ENCODE measurements at places on chromosomes 4 and X.

DNA sequence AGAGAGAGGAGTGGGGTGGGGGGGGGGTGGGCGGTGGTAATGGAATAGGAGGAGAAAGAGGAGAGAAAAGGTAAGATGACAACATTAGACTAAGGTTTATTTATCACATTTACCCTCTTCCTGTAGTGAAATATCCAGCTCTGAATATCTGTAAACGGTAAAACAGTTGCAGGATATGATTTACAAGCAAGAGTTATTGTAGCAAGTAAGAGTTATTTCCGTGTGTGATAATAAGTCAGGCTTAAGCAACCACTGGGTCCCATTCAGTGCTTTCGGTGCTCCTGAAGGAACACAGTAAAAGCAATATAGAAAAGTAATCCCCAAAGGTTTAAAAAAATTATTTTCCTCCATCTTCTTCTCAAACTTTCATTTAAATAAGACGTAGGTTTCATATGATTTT lies 103.6 kb downstream of the MANBA start:
- no peak for DNase-seq

- no peak for DNase-seq
These were observed 137.5 kb upstream of the ANXA3 start for GRCh38 chr4:78414116-78414515.

DNA sequence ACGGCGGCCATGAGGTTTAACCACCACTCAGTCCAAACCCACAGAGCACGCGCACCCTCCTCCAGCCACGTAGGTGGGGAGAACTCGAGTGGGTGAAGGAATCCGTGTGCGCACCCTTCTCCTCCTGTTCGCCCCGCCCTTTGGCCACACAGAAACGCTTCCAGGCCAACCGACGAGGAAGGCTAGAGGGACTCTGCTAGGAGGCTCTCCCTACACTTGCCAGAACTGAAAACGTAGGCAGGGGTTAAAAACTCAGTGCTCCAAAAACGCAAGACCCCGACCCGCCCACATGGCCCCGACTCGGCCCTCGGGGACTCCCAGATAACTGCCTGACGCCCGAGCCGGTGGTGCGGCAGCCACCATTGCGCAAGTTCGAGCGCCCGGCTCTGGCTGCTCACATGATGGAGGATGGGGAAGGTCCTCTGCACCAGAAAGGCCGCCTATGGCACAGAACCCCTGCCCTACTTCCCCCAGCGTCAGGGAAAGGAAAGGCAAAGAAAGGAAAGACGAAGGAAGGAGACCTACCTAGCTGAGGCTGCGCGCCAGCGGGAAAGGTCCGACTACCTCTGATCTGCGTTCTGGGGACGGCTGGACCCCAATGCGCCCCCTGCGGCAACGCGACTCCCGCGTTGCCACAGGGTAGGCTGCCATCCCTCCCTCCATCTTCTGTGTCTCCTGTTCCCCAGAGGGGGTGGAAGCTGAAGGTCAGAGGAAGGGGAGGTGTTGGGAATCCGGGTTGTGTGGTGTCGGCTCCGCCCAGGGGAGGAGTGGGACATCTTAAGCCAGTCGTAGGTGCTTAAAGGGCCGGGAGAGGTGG lies 201.9 kb upstream of the AGTR2 start:
- no peak for DNase-seq

DNA sequence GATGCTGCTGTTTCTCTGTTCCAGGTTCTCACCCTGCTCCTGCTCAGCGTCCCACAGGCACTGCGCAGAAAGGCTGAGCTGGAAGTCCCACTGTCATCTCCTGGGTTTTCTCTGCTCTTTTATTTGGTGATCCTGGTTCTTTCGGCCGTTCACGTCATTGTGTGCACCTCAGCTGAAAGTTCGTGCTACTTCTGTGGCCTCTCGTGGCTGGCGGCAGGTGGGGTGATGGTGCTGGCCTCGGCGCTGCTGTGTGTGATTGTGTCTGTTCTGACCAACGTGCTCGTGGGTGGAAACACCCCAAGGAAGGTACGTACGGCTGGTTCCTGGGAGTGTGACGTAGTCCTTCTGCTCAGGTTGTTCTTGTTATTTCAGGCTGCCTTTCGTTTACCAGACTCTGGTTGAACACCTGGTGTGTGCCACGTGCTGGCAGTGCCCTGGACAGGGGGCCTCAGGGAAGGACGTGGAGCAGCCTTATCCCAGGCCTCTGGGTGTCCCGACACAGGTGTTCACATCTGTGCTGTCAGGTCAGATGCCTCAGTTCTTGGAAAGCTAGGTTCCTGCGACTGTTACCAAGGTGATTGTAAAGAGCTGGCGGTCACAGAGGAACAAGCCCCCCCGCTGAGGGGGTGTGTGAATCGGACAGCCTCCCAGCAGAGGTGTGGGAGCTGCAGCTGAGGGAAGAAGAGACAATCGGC lies 22.8 kb downstream of the PIGG start:
- DNase-seq: no peak

- DNase-seq: no peak
These were observed 108.9 kb upstream of the TENM3 start for GRCh38 chr4:182134261-182134660.

DNA sequence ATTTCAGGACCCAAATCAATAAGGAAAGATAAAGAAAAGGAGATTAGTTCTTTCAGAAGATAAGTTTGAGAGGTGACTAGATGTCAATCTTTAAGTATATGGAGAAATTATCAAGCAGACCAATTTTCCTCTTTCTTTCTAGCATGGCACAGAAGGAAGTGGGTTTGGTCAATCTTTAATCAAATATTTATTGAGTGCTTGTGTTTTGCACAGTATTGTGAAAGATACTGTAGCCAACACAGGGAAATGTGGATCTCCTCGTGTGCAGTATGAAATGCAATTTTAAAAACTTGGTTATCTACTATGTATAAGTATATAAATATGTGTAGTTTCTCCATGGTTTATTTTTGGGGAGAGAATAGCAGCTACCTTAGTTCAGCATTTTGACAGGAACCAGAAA lies 655.2 kb downstream of the RAPGEF2 start:
- DNase-seq: no peak

- DNase-seq: no peak
These were observed 109.2 kb downstream of the ARHGAP10 start for GRCh38 chr4:147840838-147841738.

- no peak for DNase-seq
These were observed 71.6 kb downstream of the NEK1 start for GRCh38 chr4:169540774-169541173.

DNA sequence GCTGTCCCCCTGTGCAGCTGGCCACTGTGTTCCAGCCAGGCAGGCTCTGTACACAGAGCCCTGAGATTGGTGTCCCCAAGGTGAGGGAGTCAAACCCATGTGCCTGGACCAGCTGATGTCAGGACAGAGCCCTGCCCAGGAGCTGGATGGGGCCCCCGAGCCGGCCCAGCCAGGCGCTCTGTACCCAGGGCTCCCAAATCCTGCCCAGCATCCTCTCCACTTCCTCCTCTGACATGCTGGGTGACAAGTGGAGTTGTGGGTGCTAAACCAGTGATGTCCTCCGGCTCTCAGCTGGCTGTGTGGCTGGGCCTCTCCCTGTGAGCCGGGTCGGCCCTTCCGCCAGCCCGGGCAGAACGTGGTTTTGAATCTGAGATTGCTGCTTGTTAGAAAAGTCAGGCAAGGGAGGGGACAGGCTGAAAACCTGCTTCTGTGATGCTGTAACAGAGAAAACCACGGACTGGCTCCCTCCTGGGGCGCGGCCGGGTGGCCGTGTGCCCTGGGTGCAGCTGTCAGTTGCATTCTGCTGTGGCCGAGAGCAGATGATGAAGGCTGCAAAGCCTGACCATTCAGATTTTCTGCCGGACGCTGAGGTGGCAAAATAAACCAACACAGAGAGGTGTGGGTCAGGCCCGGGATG lies 7.9 kb upstream of the CPLX1 start:
- DNase-seq: no peak

DNA sequence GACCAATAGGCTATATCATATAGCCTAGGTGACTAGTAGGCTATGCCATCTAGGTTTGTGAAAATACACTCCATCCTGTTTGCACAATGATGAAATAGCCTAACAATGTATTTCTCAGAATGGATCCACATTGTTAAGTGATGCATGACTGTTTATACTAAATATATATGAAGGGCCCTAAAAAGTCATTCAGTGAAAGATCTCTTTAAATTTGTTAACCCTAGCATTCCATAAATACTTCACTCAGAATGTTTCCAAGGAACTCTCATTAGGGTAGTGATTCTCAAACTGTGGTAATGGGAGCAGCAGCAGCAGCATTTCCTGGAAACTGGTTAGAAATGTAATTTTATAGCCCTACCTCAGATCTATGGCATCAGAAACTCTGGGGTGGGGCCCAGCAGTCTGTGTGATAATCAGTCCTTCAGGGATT lies 74.9 kb downstream of the PRRG1 start:
- no peak for DNase-seq

- no peak for DNase-seq
These were observed 672.7 kb downstream of the RPA4 start for GRCh38 chrX:97556359-97556758.

- DNase-seq: no peak
These were observed 105.2 kb upstream of the MAB21L2 start for GRCh38 chr4:150476776-150477175.

DNA sequence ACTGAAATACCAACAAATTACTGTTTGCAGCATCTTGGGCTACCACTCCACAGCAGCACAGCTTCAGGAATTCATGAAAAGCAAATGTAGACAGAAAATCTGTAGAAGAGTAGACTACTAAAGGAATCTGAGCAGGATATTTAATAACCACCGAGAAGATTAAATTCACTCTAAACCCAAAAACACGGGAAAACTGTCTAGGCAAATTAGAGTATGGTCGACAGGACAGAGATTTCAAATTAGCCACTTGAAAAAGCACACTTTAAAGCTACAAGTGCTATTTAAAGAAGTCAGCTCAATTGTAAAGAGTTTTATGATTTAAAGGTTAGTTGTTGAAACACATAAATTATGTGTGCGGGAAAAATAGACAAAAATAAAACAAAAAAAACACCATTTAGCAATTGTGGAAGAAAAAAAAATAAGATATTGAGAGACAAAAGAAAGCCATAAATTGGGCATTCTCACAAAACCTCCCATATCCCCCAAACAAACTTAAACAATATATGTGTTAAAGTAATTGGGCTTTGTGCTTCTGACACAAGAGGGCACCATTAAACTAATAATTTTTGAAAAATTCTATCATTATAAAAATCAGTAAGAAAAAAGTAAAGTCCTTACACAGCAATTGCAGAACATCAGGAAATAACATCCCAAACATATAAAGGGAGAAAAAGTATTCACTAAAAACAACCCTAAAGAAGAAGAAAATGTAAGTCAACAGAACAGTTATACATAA lies 880.8 kb downstream of the TECRL start:
- no peak for DNase-seq

- no peak for DNase-seq
These were observed 73.9 kb downstream of the GC start for GRCh38 chr4:71709961-71710360.

DNA sequence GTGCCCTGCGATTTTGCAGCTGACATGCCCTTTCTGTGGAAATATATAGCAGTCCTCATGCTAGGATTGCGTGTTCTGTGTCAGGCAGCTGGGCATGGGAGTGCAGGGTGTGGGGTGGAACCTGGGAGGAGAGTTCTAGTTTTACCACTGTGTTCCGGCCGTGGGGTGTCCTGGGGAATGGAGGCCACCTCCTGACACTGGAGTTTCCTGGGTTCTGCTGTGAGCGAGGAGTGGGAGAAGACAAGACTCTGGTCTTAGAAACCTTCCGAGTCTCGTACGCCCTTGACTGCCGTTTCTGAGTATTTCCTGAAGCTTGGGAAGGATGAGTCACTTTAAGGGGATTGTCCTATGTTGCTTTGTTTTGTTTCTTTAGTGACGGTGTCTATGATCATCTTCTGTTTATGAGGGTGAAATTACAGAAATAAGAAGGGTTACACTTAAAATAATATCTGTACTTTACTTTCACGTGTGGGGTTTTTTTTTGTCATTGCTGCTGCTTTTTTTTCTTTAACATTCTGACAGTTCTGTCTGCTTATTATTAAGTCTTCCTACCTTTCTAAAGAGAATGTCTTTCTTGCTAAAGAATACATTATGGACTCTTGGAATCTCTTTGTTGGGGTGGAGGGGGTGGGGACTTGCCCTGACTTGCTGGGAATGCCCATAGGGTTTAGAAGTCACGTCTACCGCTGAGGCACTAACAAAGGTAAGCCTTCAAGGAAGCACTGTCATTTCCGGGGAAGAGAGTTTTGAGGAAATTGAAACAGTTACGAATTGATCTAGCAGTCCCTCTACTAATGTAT lies 19.1 kb downstream of the CD99 start:
- no peak for DNase-seq

DNA sequence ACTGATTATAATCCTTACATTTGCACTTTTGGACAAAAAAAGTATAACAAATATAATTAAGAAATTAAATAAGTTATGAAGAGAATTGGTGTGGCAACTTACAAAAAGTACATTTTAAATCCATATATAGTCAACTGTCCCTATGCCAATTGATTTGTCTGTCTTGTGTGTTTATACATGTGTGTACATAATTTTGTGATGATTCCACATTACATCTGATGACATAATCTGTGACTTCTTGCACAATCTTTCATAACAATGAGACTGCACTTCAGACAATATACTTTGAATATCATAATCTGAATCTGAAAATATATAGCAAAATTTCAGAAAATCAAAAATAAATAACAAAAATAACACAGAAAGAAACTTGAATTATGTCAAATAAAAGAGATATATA lies 953.4 kb downstream of the FAT4 start:
- no peak for DNase-seq

- DNase-seq: no peak
These were observed 29.9 kb upstream of the SOWAHD start for GRCh38 chrX:119728487-119728886.

GRCh38 chr4:54386693-54387092 lies 157.6 kb downstream of the PDGFRA start:
- no peak for DNase-seq

DNA sequence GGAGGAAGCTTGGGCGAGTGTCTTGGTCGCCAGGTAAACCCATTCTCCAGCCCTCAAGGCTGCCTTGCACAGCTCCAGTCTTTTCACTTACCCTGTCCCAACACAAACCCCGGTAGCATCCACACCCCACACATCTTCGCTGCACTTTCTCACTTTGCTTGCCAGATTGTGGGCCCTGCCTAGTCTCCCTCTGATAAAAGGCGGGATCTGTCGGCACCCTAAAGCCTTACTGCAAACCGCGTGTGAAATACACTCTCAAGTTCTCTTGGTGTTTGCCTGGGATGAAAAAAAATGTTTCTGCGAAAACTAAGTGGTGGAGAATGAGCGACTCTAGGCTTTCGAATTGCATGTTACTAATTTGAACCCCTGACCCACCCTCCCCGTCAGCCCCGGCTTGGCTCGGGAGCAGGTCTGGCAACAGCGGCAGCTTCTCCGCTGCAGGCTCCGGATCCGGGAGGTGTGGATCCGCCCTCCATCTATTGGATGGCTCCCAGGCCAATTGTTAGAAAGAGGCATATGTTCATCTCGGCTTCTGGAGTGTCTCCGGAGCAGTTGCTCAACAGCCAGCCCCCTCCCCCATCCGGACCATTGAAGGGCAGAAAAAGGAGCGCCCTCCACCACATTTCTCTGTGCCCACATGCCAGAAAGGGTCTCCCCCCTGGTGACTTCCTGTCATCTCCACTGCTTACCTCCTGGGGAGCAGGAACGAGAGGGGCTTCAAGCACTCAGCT lies 3.0 kb upstream of the CITED1 start:
- DNase-seq: no peak

- DNase-seq: no peak
These were observed 32.8 kb upstream of the PPARGC1A start for GRCh38 chr4:23922541-23923111.
